ENCODE measurements at places on chromosomes 1 and 21.

DNA sequence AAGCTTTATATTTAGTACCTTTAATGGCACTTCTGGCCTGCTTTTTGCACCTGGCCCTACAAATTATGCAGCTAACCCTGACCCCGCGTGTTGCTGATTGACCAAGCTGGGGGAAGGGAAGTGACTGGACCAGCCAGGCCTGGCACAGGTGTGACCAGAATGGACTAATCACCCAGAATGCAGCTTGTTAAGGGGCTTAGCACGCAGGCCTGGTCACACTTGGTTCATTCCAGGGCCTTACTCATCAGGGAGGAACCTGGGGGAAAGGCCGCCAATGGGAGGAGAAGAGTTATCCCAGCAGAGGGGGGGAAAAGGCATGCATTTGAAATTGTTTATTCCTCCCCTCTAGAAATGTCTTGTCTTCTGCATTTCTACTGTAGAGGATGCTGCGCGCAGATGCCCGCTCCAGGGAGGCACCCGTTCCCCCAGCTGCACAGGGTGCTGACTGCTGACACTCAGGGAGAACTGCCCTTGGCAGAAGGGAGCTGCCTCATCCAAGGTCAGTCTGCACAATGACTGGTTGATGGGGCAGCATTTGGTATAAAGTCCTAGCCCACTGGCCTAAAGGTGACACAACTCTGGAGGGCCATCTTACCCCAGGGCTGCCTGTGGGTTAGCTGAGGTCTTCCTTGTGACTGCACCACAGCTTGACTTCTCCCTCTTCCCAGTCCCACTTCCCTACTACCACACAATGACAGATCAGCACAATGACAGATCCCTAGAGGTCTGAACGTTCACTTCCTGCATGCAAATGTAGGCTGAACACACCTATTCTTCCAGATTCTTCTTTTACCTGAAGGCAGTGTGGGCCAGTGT lies 29.0 kb downstream of the DHCR24 start:
- no peak for DNase-seq

DNA sequence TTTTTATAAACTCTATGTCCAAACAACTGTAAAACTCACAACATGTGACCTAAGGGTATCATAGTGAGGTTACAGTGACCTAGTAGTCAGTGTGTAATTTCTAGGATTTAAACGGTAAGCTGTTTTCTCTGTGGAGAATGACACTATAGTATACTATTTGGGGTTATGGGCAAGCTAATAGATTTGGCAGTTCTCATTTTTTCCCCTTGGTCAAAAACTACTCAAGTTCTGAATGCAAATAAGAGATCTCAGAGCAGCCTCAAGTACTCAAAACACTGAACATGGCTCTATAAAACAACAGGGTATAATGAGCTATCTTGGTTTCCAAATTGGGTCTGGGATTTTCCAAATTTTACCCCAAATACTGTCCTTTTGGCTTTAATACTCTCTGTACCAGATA lies 88.5 kb upstream of the HMCN1 start:
- DNase-seq: no peak

DNA sequence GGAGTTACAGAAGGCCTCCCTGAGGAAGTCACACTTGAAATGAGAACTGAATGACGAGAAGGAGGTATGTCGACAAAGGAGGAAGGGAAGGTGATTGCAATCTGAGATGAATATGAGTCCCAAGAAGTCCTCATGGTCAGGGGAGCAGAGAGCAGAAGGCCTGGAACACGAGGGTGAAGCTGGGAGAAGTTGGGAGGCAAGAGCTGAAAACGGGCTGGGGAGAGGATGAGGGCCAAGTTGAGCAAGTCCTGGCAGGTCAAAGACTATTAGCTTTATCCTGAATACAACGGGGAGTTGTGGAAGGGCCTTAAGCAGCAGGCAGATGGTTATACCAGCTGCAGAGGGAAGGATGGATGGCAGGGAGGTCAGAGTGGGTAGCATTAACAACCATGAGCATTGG lies 89.5 kb downstream of the KCNJ15 start:
- no peak for DNase-seq

GRCh38 chr1:12386130-12386529 lies 156.3 kb downstream of the VPS13D start:
- no peak for DNase-seq

GRCh38 chr1:190478149-190479049 lies 735 bp upstream of the BRINP3 start:
- peak; percentile 74 for DNase-seq

DNA sequence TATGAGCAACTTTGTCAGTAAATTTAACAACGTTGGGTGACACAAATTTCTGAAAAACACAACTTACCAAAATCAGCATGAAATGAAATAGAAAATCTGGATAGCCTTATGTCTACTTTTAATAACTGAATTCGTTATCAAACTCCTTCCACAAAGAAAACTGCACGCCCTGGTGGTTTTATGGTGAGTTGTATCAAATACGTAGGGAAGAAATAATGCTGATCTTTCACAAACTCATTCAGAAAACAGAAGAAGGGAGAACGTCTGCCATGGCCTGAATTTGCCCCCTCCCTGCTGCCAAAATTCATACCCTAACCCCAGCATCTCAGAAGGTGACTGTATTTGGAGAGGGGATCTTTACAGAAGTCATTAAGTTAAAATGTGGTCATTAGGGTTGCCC lies 50.0 kb upstream of the COL18A1 start:
- no peak for DNase-seq

- DNase-seq: peak; percentile 67
Observed at GRCh38 chr1:1290238-1290731, 10.0 kb downstream of the SCNN1D start.

DNA sequence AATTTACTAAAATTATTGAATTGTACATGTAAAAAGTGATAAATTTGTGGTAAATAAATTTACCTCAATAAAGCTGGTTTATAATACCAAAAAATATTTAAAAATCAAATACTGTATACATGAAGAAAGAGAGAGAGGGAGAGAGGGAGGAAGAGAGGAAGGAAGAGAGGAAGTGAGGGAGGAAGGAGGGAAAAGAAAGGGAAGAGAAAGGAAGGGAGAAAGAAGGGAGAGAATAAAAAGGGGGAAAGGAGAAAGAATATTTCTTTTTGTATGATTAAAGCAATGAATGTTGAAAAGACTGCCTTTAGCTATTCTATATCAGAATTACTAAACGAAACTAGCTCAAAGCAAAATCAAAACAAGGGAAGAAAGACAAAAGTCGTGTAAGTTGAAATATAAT lies 150.0 kb downstream of the LRIG2 start:
- no peak for DNase-seq

DNA sequence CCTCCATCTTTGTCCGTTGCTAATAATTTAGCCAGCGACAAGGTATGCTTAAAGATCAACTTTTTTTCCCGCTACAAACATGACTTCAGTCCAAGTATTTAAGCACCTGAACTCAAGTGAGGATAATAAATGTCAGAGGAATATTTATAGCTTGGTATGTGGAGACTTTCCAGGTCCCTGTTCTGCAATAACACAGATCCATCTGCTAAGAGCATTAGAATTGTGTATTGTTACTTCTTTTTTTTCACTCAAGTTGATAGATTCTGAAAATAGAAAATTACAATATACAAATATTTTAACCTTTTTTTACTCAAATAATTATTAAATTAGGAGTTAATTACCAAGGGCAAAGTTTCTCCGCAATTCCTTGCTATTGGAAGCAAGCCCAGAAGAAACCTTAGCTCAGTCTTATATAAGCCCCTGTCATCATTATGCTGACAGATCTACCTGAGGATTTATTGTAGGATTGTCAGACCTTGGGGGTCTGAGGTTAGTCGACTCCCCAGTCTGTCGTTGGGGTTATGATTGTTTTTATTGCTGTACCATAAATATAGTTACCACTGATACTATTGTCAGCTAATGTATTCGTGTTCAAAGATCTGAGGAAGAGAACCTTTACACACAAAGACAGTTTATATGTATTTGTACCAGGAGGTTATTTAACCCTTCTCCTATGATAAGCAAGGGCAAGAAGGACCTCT lies 337.9 kb downstream of the TBX15 start:
- peak; percentile 32 for DNase-seq

GRCh38 chr1:64828829-64829228 lies 84.0 kb downstream of the RAVER2 start:
- DNase-seq: no peak
